ENCODE measurements at places on chromosomes 16 and 17.
A peak's percentile ranks its signal among the peaks of the same experiment; 100 is the strongest.

GRCh38 chr17:27477050-27477888 lies 21.0 kb downstream of the KSR1 start:
- peaks cover 15% of the 10 kb centered on the region for H3K36me3 ChIP-seq
- H3K4me1 ChIP-seq: peaks cover 90% of the 10 kb centered on the region
- peaks cover 1% of the 10 kb centered on the region for H3K27me3 ChIP-seq
- no peak for DNase-seq
- peak overlapping the region; percentile 26 for H3K4me3 ChIP-seq

DNA sequence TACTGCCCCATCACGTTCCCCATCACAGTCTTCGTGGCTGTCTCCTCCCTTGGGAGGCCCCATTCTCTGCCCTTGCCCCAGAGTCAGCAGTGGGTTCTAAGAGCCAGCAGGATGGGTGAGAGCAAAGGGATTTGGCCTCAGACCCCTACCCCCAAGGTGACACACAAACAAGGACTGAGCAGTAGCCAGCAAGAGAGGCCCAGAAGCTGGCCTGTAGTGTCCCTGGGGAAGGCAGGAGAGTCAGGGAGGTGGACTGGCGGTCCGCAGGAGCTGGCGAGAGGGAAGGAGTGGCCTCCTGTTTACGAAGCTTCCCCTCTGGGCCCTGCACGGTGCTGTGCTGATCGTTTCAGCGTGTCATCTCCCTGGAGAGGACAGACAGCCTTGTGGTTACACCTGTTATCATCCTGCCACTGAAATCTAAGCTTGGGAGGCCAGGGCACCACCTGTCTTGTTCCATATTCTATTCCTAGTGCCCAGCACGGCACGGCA lies 8.4 kb downstream of the WDR81 start:
- no peak for DNase-seq
- peaks cover 30% of the 10 kb centered on the region for H3K36me3 ChIP-seq
- H3K4me1 ChIP-seq: peaks cover 13% of the 10 kb centered on the region
- no peak overlapping the region for H3K4me3 ChIP-seq
- no peak overlapping the region for H3K27ac ChIP-seq
- no peaks in the 10 kb centered on the region for H3K27me3 ChIP-seq

- no peak overlapping the region for H3K27ac ChIP-seq
- H3K4me1 ChIP-seq: peaks cover 3% of the 10 kb centered on the region
- H3K27me3 ChIP-seq: no peaks in the 10 kb centered on the region
- no peaks in the 10 kb centered on the region for H3K36me3 ChIP-seq
Observed at GRCh38 chr16:12314653-12315185, 338.2 kb downstream of the SNX29 start.

DNA sequence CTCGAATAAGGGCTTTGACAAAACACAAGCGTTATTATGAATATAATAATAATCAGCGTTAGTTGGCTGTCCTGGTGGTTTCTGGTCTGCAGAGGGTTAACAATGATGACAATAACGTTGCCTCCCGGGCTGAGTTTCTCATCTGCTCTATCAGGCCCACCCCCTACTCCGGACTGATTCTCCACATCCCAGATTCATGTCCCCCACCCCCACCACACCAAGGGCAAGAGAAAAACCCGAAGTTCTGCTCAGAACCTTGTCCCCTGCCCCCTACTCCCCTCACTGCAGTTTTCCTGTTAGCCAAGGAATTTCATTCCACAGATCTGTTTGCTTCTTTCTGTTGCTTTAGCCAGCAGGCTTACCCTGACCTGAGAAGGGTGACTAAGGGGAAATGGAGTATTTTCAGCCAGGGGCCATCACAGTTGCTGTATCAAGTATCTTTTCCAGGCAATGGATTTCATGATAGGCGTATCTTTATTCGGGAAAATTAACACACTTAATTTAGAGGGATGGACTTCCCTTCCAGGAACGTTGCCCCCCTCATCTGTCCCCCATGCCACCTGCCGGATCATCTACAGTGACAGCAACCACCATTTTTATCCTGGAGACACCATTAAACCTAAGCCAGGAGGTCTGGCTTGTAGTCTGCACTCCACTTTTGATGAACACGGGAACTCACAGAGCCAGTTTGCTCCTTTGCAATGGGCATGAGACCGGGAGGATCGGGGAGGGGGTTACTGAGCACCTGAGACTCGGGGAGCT lies 23.7 kb downstream of the ALOX15 start:
- no peak for DNase-seq
- H3K27ac ChIP-seq: no peak overlapping the region
- no peak overlapping the region for H3K4me3 ChIP-seq
- no peaks in the 10 kb centered on the region for H3K4me1 ChIP-seq
- H3K36me3 ChIP-seq: no peaks in the 10 kb centered on the region

DNA sequence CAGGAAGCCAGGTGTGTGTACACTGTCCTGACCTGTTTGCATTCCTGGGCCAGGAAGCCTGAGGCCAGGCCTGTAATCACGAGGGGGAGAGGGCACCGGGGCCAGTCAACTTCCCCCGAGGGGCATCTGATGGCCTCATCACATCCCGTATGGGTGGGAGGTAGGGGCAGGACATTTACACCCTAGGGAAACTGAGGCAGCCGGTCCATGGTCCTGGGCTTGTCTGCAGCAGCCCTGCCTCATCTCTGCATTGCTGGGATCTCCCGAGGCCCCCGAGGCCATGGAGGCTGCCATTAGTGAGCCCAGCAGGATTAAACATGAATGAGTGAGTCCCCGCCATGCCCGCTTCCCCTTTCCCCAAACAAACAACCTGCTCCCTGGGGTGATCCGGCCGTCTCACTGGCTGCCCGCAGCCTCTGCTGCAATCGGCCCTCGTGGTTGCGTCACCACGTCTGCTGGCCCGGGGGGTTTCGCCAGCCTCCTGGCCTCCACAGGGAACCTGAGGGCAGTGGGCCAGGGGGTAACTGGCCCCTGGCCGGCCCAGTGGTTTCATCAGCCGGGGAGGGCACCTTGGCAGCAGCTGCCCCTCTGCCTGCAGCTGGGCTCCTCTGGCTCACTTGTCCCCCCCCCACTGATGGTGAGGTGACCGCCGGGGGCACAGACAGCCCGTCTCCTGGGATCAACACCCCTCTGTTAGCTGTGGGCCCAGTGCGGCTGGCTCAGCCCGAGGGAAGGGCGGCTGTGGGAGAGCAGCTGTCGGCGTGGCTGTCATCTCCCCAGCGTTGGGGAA lies 88.3 kb upstream of the GSE1 start:
- no peak overlapping the region for H3K4me3 ChIP-seq
- no peak for DNase-seq
- H3K36me3 ChIP-seq: no peaks in the 10 kb centered on the region

DNA sequence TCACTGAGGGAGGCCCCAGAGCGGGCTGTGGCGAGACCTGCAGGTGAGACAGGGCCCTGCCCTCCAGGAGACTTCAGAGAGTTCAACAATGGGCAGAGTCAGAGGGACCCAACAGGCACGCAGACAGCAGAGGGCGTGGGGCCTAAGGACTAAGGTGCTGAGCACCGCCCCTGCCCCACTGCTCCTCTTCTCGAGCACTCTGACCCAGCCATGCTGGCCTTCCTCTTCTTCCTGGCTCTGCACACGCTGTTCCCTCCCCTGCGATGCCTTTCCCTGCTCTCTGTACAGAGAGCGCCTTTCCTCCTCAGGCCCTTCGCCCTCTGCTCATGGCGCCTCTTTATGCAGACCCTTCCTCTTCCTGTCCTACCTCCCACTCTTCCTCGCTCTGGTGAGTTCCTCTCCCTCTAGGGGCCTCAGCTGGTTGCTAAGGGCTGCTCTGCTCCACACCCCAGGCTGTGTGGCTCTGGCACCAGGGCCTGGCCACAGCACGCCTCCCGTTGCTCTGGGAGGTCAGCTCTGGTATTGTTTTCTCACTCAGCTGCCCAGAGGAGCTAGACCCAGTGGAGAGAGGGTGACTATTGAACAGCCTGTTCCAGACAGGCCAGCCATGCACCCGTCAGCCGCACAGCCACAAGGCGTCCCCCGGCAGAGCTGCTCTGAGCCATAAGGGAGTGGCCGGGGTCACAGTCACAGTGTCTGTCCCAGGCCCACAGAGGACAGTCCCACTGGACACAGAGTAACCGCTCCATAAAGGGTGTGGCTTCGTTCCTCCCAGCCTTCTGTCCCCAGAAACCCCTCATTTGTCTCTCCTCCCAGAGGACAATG lies 13.6 kb upstream of the RASD1 start:
- H3K4me1 ChIP-seq: no peaks in the 10 kb centered on the region
- no peak overlapping the region for H3K27ac ChIP-seq
- H3K36me3 ChIP-seq: no peaks in the 10 kb centered on the region
- no peak for DNase-seq
- H3K27me3 ChIP-seq: no peaks in the 10 kb centered on the region

All from activated CD4-positive, alpha-beta T cell treated with anti-CD3 and anti-CD28 coated beads, Interleukin-2, amount 10 ng/mL, durations not matched to agents 24 days and 14 days (primary cell).